H7 (cell line): ENCODE measurements at places on chromosomes 1 and 21. TPM values are rescaled to one million over a fixed set of nuclear protein-coding genes. Genes with fewer than 3 reads are reported as not detected.

- DNase-seq: peak; percentile 99
Measured at GRCh38 chr1:1540090-1540817, at the start of gene TMEM240. TMEM240 (minus strand) TSS chr1:1540624; CDS start chr1:1540346, 278 bp downstream.

Gene UBXN10
- total RNA-seq: 0.73 and 1.4 TPM in 2 replicates

Gene SLC19A2
- total RNA-seq: 28.9 and 34.8 TPM in 2 replicates

GRCh38 chr21:44359396-44359795 is 6.0 kb downstream of the TRPM2 start:
- no peak for DNase-seq

Gene CTH
- 33.5 and 35.9 TPM in 2 replicates for total RNA-seq

- DNase-seq: no peak
Measured at GRCh38 chr1:12610305-12610935, 7.6 kb downstream of the DHRS3 start.

Gene FMN2
- 0.59 and 0.83 TPM in 2 replicates for total RNA-seq

DNA sequence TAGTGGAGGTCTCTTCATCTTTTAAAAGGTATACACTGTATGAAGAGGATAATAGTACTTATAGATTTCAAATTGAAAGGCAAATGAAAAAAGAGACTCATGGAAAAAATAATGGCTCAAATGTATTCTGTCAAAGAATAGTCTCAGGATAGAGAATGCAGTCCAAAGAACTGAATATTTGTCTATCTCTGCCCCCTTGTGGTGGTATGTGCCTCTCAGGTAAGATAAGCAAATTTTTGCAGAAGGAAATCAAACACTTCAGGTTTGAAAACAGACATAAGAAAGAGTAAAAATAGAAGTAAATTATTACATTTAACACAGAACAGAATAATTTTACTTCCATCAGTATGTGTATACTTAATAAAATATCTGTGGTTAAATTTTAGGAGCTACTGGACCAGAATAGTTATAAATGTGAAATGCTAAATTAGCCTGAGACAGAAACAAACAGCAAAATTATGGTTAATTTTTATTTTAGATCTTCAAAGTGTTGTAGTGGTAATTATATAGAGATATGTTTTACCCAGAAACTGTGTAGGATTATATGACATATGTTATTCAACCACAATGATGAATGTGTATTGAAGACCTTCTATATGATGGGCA is 164.4 kb upstream of the PALMD start:
- peak; percentile 12 for DNase-seq

GRCh38 chr1:107896936-107897335 is 68.0 kb downstream of the VAV3 start:
- no peak for DNase-seq

DNA sequence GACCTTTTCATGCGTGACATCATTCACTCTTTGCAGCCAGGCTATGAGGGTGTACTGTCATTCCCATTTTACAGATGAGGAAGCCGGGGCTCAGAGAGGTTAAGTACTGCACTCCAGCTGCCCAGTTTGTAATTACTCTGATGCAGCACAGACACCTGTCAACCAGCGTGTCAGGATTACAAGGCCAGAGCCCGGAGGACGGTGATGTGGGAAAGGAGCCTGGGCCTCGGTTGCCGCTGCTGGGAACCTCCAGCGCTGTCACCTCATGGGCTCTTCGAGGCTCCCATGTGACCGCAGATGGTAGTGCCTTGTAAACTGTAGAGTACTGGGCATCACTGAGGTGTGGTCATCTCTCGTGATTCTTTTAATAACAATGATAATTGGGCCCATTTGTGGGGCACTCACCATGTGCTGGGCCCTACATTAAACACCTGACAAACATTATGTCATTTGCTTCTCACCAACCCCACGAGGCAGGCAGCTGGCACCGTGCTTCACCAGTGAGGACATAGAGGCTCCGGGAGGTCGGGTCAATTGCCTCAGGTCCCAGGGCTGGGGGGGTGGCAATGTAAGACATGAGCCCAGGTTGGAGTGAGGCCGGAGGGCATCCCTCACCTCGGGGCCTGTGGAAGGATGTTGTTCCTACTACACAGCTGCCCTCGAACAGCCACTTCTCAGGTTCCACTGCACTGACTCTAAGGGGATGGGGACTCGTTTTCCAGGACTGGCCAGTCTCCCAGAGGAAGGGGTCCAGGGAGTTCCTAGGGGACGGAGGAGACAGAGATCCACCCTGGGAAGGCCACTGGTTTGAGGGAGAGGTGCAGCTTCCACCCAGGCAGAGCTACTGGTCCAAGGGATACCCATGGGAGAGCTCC is 42.8 kb upstream of the PADI1 start:
- DNase-seq: no peak

DNA sequence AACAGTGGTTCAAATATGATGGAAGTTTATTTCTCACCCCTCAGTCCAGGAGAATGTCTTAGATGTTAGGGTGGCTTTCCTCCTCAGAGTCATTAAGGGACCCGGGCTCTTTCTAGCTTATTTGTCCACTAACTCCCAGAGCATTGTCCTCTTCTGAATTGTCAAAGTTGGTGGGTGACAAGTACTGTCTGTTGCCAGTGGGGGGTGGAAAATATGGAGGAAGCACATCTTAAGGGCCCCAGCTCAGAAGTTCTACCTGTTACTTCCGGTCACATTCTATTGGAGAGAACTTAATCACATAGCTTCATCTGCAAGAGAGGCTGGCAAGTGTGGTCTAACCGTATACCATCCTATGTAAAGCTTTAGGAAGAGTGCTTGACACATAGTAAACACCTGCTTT is 7.1 kb downstream of the CLIC4 start:
- no peak for DNase-seq

Gene DENND2C
- 1.7 and 2.1 TPM in 2 replicates for total RNA-seq

DNA sequence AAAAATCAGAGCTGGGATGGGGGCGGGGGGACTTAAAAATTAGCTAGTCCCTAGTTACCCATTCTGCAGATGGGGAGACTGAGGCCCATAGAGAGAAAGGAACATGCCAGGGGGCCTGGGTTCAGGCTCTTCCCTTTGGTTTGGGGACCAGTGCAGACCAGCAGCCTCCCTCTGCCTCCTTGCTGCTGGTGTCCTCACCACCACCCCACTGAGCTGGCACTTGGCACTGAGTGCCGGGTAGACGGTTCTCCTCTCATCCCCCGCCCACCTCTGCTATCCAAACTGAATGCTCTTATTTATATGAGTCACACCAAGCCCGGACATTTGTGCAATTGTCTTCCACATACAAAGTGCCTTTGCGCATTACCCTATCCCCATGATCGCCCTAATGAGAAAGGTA is 39.2 kb downstream of the CAMK2N1 start:
- no peak for DNase-seq
